ENCODE measurements at places on chromosomes 2 and 18. TPM values are rescaled to one million over a fixed set of nuclear protein-coding genes. Genes with fewer than 3 reads are reported as not detected.

- DNase-seq, result no peak
Observed at GRCh38 chr2:23569761-23570365, 184.9 kb downstream of the KLHL29 start.

GRCh38 chr2:232802091-232802490 is 25.7 kb upstream of the KCNJ13 start:
- no peak for DNase-seq

GRCh38 chr18:22683196-22683676 is 249.9 kb upstream of the RBBP8 start:
- DNase-seq, result peak; percentile 94

GRCh38 chr2:8679827-8680731 is 1.8 kb upstream of the ID2 start:
- DNase-seq, result peak; percentile 73

GRCh38 chr2:212914392-212914791 is 237.0 kb downstream of the IKZF2 start:
- no peak for DNase-seq

GRCh38 chr2:24342110-24342910 is 18.0 kb downstream of the ITSN2 start:
- no peak for DNase-seq

DNA sequence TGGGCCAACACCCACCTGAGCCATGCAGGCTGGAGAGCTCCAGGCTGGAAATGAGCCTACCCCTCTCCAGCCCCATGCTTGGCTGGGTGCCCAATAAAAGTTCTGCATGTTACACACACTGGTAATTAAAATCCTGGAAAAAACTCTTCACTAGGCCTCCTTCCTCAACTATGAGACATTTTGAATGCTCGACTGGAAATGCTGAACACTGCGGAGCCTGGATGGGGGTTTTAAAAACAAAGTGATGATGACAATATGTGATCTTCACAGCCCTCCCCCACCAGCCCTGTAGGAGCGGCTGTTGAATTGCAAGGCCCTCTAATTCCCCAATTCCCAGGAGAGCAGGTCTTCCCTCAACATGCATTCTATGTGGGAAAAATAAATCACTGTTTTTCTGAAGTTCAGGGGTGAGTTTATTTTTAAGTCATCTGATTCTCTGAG is 179.2 kb downstream of the TTC32 start:
- DNase-seq, result peak; percentile 29

DNA sequence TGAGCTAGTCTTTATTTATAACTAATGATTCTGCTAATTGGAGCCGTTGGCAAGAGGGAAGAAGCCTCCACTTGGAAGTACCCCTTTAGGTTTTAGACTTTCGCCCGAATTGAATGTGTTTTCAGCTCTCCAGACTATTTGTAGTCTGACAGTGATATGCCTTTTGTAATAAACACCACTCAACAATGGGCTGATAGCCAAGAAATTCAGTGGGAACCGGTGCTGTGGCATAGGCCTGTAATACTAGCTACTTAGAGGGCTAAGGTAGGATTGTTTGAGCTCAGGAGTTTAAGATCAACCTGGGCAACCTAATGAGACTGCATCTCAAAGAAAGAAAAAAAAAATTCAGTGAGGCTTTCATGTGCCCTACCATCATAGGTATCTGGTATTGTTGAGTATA is 13.6 kb upstream of the ZSCAN30 start:
- no peak for DNase-seq

GRCh38 chr18:36531636-36532035 is 234.1 kb downstream of the FHOD3 start:
- DNase-seq, result no peak

DNA sequence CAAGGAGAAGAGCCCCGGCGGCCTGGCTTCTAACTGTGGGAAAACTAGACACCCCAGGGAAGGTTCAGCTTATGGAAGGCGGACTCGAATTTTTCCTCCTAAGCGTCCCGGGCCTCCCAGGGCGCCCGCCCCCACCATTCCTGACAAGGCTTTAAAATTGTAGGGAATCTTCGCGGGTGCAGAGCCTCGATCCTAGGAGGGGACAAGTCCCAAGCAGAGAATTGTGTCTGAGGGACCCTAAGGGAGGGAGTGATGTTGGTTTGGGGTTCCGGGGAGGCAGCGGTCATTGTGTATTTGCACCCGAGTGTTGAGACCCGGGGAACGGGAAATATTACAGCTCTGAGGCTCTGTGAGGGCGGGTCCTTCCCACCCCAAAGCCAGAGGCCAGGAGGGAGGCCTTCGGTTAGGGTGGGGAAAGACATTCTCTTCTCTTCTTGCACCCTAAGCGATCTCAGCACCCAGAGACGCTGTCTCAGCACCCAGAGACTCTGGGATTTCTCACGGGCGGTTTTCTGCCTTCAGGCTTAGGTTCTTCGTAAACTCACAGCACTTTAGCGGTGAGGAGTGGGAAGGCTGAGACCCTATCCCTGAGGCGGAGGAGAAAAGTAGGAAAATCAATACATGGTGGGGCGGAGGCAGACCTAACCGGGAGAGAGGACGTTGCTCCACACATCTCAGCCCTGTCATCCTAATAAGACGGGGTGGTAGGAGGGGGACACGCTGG is 7.6 kb downstream of the OSR1 start:
- DNase-seq, result peak; percentile 6

GRCh38 chr2:172387361-172387760 is 40.0 kb upstream of the ITGA6 start:
- peak; percentile 28 for DNase-seq

DNA sequence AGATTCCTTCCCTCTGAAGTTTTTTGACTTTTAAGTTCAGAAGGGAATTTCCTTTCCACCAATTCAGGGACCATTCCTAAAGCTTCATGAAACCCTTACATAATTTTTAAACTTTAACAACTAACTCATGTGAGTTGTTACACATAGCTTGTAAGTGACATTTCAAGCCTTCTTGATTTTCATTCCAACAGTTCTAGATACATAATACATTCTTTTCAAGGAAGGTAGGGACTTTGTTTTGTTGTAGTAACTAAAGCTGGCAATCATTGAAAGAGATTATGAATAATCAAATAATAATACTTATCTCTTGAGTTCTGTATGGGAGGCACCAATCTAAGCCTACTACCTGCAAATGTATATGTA is 45.4 kb downstream of the SETBP1 start:
- no peak for DNase-seq

GRCh38 chr18:49224738-49225137 is 235.7 kb downstream of the DYM start:
- DNase-seq, result no peak

DNA sequence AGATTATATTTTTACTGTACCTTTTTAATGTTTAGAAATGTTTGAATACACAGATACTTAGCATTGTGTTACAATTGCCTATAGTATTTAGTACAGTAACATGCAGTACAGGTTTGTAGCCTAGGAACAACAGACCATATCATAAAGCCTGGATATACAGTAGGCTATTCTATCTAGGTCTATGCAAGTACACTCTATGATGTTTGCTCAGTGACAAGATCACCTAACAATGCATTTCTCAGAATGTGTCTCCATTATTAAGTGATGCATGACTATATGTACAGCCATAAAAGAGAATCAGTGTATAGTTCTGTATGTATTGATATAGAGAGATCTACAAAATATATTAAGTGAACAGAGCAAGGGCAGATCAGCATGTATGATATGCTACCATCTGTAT is 616.4 kb downstream of the XIRP2 start:
- no peak for DNase-seq

DNA sequence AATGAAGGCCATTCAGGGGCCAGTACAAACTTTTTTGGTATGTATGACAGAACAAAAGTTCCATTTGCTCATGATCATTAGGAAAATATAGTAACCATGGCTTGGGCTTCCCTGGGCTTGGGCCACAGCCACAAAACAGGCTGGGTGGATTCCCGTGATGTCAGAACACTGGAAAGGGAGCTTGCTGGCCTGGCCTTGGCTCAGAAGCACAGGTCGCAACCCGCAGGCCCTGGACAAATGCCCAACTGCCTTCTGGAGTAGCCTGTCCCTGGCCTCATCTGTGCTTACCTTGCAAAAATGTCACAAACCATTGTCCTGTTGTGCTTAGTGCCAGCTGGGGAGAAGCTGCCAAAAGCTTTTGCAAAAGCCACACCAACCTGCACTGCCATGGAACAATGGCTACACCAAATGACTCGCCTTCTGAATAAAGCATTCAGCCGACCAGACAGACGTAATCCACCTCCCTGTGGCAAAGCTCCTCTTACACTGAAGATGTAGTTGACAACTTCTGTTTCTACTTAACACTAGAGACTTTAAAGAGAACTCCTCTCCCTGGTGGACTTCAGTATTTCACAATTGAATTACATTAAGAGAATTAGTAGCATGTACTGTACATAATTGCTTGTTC is 125.5 kb downstream of the ANKRD44 start:
- DNase-seq, result no peak

GRCh38 chr2:7800031-7800430 is 881.8 kb upstream of the ID2 start:
- no peak for DNase-seq

DNA sequence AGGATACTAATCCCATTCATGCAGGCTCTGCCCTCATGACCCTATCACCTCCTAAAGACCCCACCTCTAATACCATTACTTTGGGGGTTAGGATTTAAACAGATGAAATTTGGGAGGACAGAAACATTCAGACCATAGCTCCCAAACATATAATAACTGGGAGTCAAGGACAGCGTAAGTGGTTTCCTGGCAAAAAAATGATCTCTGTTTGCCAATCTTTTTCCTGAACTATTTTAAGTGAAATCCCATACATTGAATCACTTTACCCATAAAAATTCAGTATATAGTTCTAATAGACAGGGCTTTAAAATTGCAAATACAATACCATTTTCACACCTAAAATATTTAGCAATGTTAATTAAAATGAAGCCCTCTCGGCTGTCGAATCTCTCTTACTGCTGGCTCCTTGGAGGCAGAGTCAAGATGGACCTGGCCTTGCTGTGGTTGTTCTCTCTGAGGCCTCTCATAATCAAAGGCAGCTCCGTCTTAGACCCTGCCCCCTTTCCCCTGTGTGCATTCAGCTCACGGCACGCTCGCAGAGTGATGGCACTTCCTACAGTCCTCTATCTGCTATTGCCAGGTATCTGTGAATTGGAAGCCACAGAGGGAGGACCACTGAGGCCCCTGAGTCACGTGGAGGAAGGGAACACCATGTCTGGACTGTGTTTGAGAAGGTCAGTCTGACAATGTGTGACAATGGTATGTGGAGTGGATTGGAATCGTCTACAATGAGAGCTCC is 132.3 kb downstream of the UXS1 start:
- DNase-seq, result no peak

DNA sequence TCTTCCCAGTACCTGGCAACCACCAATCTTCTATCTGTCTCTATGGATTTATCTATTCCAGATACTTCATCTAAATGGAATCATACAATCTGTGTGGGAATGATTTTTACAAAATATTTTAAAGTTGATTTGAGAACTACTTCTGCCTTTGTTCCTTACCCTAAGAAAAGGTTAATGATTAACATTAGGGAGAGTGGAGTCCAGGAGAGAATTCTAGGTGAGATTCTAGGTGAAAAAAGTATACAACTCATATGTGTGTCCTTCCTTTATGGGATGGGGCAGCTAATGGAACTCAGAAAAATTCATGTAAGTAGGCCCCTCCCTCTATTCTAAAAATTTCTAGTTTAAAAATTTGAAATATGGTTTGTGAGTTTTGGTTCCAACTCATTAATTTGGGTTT is 35.9 kb upstream of the WDSUB1 start:
- DNase-seq, result no peak

DNA sequence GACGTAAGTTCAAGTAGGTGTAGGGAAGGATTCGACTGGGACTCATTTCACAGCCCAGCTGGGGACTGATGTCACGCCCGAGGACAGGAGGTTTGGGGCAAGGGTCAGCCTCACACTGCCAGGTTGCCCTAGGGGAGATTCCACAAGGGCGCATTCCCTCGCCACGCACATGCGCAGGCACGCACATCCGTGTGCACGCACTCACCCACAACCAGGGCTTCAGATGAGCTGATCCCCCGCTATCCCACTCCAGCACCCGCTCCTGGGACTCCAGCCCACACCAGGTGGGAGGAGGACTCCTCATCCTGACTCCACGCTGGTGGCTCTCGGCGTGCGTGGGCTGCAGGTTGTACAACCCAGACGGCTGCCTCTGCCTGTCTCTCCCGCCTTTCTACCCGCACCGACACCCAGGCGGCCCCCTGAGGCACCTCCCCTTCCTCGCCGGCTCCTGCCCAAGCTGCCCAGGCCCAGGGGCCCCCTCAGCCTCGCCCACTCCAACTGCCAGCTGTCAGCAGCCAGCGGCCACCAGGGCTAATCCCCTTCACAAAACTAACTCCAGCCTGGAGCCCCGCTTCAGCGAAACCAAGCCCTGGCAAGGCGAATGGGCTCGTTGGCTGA is 47.8 kb upstream of the FOSL2 start:
- no peak for DNase-seq

DNA sequence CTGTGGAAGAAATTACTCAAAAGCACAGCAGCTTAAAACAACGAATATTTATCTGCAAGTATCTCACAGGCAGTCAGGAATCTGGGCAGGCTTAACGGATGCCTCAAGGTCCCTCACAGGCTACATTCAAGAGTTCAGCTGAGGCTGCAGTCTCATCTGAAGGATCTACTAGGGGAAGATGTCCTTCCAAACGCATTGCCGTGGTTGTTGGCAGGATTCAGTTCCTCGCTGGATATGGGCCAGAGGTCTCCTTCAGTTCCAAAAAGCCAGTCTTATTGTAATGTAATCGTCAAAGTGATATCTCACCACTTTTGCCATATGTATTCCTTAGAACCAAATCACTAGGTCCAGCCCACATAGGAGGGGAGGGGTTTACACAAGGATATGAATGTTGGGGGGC is 98.2 kb upstream of the EPAS1 start:
- DNase-seq, result peak; percentile 37

GRCh38 chr2:163044114-163044513 is 205.5 kb upstream of the KCNH7 start:
- no peak for DNase-seq

GRCh38 chr18:45374878-45375630 is 240.2 kb upstream of the SLC14A2 start:
- peak; percentile 48 for DNase-seq

COLEC12 gene
- total RNA-seq, result 93.7 TPM

PPM1B gene
- 59.2 TPM for total RNA-seq

RESP18 gene
- not detected for total RNA-seq

ASB18 gene
- 2.2 TPM for total RNA-seq

LOXHD1 gene
- not detected for total RNA-seq

ERICH2 gene
- total RNA-seq, result not detected

DES gene
- 2,247 TPM for total RNA-seq

SLC39A10 gene
- 37.3 TPM for total RNA-seq

PMAIP1 gene
- 13.7 TPM for total RNA-seq

SETBP1 gene
- total RNA-seq, result 34.4 TPM

PARD6G gene
- 12.8 TPM for total RNA-seq

ZRANB3 gene
- 7.2 TPM for total RNA-seq

ZEB2 gene
- total RNA-seq, result 136 TPM

ACVR1 gene
- 22.1 TPM for total RNA-seq

KCNG2 gene
- total RNA-seq, result 2.6 TPM

SKA1 gene
- 2.9 TPM for total RNA-seq

SIX3 gene
- not detected for total RNA-seq

C2orf80 gene
- total RNA-seq, result not detected

RGPD4 gene
- total RNA-seq, result 2.2 TPM

DSC1 gene
- 19.3 TPM for total RNA-seq

ACTG2 gene
- 896 TPM for total RNA-seq

All from umbilical cord (tissue), 2 donors.